ENCODE measurements at places on chromosomes 5 and 9.

DNA sequence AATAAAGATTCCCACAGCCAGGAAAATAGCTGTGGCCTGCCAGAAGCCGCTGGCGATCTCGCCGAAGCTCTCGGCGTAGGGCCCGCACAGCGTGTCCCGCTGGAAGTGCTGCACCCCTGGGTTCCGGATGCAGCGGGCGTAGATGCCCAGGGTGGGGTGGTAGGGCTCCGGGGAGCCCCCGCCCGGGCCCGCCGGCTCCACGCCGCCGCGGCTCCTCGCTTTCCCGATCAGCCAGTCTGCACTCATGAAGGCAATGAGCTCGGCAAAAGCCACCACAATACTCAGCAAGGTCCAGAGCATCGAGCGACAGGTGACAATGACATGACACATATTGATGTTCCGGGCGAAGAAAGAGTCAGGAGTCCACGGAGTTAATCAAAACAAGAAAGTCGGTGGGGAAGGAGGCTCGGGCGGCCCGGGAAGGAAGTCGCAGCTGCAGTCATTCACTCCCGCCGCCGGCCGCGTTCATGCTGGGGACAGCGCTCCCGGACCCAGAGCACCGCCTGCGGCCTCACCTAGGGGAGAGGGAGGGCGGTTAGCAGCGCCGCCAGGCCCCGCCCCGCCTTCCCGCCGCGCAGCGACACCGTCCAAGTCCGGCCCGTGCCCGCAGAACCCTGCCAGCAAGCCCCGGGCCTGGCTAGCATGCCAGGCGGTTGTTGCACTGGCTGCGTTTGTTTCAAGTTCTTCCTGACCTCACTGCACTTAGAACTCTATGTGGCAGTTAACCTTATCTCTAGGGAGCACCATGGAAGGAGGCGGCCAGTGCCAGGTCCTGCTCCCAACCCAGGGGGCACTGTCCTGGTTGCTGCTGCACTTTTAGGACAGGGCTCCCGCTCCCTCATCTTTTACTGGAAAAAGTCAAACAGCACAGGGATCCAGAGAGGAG is 138.4 kb downstream of the LHFPL2 start:
- no peak for DNase-seq

GRCh38 chr5:124546643-124547042 is 199.8 kb downstream of the ZNF608 start:
- peak; percentile 13 for DNase-seq

DNA sequence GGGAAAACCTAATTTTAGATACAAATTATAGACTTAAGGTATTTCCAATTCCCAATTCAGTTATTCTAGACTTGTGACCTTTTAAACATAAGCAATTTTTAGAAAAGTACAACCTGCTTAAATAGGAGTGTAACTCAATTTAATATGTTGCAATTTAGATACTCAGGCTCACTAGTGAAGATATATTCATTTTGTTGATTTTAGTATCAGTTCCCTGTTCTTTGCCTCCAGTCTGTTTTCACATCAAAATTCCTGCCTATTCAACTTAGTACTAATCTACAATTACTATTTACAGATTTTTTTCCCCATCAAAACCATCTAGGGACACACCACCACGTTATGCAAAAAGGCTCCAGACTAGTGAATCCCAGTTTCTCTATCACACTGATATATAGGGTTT is 30.4 kb downstream of the PWWP2A start:
- DNase-seq = no peak

DNA sequence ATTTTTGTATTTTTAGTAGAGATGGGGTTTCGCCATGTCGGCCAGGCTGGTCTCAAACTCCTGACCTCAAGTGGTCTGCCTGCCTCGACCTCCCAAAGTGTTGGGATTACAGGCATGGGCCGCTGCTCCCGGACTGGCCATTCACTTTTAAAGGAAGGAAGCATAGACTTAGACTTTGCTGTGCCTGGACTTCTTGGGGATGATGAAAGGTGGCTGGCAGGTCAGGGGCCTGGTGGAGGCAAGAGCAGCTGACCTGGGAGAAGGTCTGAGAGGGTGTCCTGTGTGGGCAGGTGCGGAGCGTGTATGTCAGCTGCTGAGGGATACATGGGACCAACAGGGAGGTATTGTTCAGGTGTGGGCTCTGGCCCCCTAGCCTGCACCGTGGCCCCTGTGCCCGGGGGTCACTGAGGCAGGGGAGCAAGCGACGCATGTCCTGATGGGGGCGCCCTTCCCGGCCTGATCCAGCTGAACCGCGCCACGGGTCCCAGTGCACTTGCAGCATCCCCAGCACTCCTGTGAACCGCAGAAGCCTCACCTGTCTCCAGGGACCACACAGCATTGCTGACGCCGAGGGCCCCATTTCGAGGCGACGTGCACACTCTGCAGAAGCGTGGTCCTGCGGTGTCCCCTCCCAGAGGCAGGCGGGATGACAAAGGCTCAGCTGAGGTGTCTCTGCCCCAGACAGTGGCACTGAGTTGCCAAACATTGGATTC is 23.1 kb downstream of the NDUFS6 start:
- no peak for DNase-seq

- no peak for DNase-seq
Observed at GRCh38 chr5:117679046-117679445, 1104.4 kb upstream of the SEMA6A start.

DNA sequence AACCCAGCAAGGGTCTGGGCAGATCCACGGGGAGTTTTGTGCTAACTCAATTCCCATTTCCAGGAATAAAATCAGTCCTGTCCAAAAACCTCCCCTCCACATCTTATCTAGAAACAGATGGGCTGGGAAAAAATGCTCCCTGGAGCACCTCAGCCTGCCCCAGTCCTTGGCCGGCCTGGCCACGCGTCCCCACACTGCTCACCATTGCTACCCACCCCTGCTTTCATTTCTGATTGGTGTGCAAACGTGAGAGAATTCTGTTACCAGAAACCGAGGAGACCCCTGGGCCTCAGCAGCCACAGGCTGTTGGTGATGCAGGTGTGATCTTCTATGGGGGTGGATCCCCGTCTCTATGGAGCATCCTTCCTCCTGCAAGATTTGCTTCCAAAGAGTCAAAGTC is 38.0 kb upstream of the OLFM1 start:
- no peak for DNase-seq

DNA sequence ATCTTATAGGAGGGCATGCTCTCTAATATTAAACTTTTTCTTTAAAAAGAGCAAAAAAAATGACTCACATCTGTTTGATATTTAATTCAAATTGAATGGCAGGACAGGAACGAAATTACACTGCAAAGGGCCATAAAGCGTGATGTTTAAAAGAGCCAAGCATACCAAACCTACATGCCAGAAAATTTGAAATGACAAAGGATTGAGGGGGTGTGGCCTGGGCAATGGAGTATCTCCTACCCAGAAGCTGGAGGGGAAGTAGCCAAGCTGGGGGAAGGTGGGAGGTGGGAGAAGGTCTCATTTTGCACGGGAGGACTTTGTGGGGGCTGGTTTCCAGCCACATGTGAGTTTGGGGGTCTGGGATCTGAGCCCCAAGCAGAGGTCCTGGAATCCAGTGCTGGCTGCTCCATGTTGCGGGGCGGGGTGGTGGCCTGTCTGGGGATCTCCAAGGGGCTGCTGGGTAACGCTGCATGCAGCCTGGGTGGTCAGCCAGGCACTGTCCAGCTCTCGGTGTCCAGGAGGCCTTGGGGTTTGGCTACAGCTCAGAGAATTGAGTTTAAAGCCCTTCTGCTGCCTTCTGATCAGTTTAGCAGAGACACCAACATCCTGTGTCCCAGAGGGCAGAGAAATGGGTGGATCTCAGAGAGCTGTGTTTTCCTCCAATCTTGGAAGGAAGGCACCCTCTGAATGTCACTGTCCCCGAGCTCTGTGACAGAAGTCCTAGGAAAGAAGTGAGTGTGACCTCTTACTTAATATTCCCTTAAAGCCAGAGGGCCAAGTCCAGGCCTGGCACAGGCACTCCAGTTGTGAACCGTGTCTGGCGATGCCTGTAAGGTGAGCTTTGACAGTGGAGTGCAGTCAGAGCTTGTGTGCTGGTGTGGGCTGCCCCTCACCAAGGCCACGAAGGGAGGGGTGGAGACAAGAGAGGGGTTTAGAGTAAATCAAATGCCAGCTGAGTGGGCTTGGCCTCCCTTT is 7.6 kb downstream of the DCANP1 start:
- DNase-seq = no peak

DNA sequence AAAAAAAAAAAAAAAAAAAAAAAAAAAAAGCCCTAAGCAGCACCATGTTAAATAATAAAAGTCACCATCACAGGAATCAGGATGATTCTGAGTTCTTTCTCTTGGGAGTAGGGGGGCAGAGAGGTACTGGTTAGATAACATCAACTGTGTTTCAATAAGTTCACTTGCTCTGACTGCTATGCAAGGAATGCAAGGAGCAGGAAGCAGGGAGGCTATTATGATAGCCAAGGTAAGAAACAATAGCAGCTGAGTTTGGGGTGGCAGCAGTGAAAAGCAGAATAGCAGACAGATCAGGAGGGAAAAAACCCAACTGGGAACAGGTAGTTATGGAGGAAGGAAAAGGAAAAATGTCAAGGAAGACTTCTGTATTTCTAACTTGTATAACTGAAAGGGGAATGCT is 8.2 kb downstream of the CEP120 start:
- DNase-seq = no peak

DNA sequence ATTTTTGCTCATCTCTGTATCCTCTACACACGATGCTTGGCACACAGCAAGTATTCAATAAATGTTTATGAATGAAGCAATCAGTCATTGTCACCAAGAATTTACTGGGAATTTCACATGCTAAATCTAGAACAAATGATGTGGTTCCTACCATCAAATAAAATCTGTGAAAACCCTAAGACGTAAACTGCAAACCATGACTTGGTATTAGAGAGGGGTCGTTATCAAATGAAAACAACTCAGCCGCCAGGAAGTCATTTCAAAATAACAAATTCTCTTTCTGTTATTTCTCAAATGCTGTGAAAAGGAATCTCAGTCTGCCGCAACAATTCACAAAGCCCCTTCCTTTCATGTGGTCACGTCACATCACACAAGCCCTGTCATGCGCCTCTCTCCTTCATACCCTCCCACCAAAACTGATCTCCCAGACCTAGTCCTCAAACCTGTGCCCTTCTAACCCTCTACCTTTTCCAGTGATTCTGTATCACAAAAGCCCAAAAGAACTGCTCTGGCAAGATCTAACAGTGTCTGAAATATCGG is 173.6 kb downstream of the DEPDC1B start:
- no peak for DNase-seq
